ENCODE measurements at places on chromosomes 6 and 20.
A peak's percentile ranks its signal among the peaks of the same experiment; 100 is the strongest.

DNA sequence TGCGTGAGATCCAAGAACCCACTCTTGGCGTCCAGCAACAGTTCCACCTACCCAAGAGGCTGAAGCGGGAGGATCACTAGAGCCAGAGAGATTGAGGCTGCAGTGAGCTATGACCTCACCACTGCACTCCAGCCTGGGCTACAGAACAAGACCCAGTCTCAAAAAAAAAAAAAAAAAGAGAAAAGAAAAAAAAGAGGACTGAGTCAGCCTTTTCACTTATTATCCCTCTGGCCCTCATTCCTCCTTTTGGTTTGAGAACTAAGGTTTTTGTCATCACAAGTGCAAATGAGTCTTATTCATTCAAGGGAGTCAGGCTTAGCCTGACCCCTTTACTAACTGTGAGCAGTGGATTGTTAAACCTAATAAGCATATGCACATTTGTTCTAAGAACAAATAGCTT is 37.9 kb upstream of the JARID2 start:
- no peak for DNase-seq

DNA sequence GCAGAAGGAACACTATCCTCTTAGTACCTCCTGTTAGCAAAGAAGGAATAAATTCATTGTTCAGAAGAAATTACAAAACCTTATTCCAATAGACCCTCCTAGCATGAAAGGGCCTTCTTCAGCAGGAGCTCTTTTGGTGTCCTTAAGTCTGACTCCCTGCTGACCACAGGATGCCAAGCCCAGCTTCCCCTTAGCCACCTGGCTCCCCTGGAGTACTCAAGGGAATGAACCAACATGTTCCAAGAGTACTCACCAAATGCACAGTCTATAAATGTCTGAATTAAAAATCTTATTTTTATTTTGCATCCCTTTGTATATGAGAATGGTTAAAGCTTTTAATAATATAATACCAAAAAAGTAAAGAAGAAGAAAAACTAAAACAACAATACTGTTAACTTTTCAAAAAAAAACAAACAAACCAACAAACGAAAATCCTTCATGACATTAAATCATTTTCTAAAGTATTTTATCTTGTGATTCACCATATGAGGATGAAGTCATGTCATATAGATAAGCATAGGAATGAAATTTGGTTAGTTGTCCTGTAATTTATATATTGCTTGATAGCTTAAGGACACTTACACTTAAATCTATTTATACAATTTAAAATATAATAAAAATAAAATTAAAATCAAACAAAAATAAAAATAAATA is 1355.1 kb downstream of the HACE1 start:
- DNase-seq: no peak

GRCh38 chr6:7218406-7218988 is 94.5 kb downstream of the SSR1 start:
- no peak for DNase-seq

DNA sequence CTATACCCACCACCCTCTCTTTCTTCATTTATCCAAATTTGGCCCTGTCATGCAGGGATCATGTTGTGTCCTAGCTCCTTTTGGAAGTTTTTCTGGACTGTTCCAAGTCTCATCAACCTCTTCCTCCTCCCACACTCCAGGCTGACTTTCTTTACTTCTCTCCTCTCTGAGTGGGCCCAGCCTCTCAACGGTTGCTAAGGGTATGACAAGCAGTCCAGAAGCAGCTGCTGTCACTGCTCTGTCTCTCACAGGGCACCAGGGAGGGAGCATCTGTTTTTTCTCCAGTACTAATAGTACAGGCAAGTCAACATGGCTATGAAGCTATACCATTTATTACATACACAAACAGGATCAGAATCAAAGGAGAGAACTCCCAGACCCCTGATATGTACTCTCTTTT is 8.2 kb downstream of the NT5DC1 start:
- DNase-seq: no peak

DNA sequence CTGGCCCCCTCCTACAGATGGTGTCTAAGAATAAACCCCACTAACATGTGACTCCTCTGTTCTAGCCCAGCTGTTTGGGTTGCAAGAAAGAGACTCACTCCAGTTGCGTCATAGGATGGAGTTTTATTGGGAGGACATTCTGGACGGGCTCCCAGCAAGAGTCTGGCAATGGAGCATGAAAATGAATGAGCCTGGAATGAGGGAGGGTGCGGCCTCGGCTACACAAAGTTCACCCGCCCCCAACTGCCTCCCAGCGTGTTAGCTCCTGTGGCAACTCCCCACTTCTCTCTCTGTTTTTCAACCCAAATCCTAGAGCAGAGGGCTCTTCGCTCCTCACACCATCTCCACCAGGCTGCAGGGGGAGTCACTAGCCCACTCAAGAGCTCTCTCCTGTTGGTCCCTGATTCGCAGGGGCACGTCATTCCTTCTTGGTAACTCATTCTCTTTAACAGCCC is 5.1 kb upstream of the ADAM33 start:
- peak; percentile 90 for DNase-seq

- no peak for DNase-seq
Measured at GRCh38 chr20:17500271-17500670, 30.9 kb downstream of the BFSP1 start.

- DNase-seq: no peak
Measured at GRCh38 chr6:3052481-3053230, 15.6 kb upstream of the RIPK1 start.

- DNase-seq: no peak
Measured at GRCh38 chr20:62952373-62952967, at the start of gene SLC17A9. Gene SLC17A9, plus strand, starts transcription at chr20:62952709. Its CDS starts 122 bp downstream, at chr20:62952831.

DNA sequence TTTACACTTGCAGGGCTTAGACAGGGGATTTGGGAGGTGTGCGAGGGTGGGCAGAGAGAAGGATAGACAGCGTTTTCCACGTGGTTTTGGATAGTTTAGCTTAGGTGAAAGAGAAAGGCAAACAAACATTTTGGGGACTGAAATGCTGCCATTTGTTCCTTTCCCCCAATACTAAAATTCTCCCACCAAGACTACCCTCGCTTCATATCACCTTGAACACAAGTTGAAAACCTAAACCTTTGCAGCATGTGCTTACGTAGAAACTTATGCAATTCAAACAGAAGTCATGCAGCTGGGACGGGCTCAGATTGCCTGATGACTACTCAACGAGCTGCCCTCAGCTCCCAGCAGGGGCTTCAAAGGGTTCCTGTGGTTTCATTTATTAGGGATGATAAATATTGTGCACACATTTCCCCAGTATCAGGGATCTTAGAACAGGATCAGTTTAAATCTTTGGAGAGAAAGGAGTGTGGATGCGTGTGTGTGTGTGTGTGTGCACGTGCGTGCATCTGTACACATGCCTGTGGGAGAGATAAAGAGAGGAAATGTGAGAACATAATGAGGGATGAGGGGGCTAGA is 77.3 kb downstream of the SLC22A23 start:
- DNase-seq: no peak

DNA sequence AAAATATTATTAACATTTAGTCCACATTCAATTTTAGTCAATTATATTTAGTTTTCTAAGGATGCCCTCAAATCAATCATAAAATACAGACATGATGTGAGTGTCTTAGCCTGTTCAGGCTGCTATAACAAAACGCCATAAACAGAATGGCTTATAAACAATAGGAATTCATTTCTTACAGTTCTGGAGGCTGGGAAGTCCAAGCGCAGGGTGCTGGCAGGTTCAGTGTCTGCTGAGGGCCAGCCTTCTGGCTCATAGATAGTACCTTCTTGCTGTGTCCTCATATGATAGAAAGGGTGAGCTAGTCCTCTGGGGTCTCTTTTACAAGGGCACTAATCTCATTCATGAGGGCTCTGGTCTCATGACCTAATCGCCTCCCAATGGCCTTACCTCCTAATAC is 10.0 kb upstream of the CDC5L start:
- no peak for DNase-seq

DNA sequence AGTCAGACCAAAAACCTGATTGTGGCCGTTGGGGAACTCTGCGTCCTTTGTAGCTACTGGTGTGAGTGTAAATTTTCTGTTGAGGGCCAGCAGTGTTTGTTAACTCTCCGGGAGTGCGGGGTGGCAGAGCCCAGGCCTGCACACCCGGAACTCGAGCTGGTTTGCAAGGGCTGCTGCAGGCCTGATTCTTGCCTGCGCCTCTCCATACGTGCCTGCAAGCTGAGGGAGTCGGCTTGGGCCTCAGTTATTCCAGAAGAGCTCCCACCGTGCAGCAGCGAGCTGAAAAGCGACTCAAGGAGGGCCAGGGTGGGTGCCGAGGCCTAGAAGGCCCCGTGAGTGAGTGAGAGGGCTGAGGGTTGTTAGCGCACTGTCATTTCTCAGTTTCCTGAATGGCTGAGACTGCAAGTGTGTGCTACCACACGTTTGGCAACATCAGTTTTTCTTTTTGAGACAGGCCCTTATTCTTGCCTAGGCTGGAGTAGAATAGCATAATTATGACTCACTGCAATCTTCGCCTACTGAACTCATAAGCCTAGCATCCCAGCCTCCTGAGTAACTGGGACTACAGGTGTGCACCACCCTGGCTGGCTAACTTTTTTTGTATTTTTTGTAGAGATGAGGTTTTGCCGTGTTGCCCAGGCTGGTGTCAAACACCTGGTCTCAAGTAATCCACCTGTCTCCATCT is 33.9 kb upstream of the KIF13A start:
- DNase-seq: no peak

GRCh38 chr6:126182650-126183311 is 157.1 kb upstream of the CENPW start:
- no peak for DNase-seq

- DNase-seq: no peak
Measured at GRCh38 chr6:125656287-125656870, 93.1 kb upstream of the HEY2 start.

- no peak for DNase-seq
Measured at GRCh38 chr20:1375515-1375914, 17.3 kb downstream of the FKBP1A start.

GRCh38 chr6:142294679-142295078 is 7.1 kb upstream of the ADGRG6 start:
- DNase-seq: no peak
